ENCODE measurements at places on chromosomes 5 and 9.

GRCh38 chr9:5902377-5902776 lies 11.7 kb downstream of the MLANA start:
- no peak for DNase-seq

- DNase-seq = no peak
These were observed 66.7 kb downstream of the DAB2IP start for GRCh38 chr9:121718084-121718483.

GRCh38 chr5:115948091-115948534 lies 14.2 kb upstream of the LVRN start:
- no peak for DNase-seq

GRCh38 chr5:81286059-81286617 lies 15.2 kb upstream of the ZCCHC9 start:
- no peak for DNase-seq

- DNase-seq = peak; percentile 21
These were observed 146.3 kb downstream of the SNCAIP start for GRCh38 chr5:122458278-122458872.

- DNase-seq = no peak
These were observed 7.0 kb upstream of the FBXO4 start for GRCh38 chr5:41918105-41918504.

DNA sequence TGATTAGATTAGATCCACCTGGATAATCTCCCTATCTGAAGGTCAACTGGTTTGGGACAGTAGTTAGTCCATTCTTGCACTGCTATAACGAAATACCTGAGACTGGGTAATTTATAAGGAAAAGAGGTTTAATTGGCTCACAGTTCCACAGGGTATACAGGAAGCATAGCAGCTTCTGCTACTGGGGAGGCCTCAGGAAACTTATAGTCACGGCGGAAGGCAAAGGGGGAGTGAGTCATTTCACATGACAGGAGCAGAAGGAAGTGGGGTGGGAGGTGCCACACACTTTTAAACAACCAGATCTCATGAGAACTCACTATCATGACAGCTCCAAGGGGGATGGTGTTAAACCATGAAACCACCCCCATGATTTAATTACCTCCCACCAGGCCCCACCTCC lies 9.9 kb downstream of the C9orf40 start:
- no peak for DNase-seq

DNA sequence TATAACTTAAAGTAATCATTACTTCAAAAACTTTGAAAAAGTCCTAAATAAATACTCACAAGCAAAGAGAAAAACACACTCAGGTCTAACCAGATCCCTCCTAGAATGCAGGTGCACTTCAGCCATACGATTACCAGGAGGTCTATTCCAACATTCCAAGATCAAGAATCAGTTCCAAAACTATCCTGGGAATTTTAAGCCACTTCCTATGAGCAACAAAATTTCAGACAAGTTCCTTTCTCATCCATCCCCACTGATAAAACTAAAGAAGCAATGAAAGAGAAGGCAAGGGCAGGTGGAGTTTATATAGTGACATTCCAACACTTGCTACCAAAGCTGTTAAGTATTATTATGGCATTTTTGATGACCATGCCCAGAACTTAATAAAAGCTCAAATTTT lies 29.6 kb downstream of the MLLT3 start:
- no peak for DNase-seq

DNA sequence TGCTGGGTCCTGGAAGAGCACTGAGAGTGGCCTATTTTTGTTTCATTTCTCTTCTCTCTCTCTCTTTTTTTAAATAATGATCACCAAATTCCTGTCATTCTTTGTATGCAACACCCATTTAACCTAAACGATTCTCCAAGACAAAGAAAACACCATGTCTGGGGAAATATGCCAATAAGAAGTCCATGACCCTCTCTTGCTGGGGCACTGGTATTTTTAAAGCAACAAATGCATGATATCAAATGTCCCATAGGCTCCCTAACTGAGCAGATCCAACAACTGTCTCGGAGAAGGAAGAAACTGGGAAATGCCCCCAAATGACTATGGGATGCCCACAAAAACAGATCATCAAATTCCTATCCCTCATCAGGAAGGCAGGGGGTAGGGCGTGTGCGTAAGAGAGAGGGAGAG lies 567.4 kb downstream of the CCDC171 start:
- no peak for DNase-seq

DNA sequence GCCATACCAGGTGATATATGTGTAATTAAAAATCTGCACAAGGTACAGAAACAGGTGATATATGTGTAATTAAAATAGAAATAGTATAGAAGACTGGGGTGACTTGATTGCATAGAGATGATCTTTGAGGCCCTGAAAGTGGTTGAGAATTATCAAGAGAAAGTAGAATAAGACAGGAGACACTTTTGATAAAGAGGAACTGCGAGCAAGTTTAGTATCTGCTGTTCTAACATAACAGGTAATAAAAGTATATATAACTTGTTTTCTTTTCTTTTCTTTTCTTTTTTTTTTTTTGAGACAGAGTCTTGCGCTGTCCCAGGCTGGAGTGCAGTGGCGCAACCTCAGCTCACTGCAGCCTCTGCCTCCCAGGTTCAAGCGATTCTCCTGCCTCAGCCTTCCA lies 5.4 kb downstream of the SNX2 start:
- DNase-seq = no peak

DNA sequence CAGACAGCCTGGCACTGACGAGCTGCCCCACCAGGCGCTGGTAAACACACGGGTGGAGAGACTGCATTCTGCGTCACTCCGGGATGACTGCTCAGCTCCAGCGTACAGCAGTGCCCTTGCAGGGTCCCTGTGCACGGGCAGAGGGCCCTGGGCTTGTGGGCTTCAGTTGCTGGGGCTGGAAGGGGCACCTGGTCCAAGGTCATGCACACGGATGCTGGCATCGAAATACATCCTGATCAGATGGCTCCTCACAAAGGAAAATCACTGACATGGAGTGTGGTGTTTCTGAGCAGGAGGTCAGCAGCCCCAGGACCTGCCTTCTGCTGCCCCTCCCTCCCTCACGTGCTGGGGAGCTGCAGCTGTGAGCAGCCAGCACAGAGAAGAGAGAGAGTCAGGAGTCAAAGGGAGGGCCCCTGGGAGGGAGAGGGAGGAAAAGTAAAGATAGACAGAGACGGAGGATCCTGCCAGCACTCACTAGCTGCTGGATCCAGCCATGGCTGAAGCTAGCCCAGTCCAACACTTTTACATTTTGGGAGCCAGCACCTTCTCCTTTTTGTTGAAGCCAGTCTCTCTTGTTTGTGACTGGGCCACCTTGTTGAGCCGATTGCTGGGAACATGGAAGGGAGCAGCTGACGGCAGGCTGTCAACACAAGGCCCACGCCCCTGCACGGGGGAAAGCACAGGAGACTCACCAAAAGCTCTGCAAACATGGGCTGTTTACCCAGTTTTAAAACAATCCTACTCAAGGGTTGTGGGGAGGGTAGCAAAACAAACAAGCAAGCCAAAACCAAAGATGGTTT lies 166.5 kb upstream of the PHYKPL start:
- DNase-seq = no peak

DNA sequence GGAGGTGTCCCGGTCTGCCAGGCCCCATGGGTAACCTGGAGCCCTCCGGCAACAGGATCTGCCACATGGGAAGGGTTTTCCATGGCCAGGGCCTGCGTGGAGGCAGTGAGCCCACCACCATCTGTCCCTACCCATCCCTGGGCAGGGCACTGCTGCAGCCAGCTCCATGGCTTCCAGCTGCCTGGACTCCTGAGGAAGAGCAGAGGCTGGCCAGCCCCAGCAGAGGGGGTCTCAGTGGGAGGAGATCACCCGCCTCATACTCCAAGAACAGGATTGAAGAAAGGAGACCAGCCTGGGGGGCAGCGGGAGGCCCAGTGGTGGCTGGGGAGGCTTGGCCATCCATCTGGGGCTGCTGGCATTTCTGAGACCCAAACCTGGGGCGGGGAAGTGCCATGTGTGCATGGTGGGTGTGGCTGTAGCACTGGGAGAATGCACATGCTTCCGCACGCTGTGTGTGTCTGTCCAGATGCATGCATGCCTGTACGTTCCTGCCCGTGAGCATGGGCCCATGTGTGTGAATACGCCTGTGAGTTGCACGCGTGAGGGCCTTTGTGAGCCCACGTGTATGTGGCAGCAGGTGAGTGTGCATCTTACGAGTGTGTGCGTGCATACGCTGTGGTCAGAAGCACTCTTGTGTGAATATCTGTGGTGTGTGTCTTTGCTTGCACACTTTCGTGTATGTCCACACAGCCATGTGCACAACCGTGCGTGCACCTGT lies 78.5 kb downstream of the LMX1B start:
- DNase-seq = no peak

- no peak for DNase-seq
These were observed 61.3 kb downstream of the KCNIP1 start for GRCh38 chr5:170565072-170565471.

DNA sequence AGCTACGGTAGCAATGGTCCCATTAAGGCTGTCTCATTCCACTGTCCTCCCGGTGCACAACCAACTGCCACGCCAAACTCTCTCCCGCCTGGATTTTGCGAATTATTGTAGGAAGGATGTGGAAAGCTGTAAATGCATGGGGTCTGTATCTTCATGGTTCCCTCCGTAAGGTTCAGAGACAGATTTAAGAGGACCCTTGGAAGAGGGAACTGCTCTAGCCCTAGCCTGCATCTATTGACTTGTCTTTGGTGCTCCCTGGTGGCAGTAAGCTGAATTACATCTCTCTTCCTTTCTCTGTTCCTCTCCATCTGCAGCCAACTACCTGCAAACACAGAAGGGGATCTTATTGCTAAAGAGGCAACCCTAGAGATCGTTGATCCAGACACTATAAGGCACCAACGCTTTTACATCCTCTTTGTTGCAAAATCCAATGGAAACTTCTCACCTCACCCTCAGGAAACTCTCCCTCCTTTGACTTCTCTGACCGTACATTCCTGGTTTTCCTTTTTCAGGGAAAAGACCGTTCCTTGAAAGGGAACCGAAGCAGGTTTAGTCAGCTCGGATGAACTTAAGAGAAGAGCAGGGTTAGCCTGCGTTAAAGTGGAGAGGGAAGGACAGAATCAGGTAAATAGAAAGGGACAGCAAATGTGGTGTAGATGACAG lies 11.9 kb downstream of the CAPSL start:
- DNase-seq = peak; percentile 28
